Thoracic aorta (tissue), 2 donors: ENCODE measurements at places on chromosomes 2 and 18.

- no peak overlapping the region for H3K4me3 ChIP-seq
- H3K36me3 ChIP-seq: no peaks in the 10 kb centered on the region
- no peak for DNase-seq
- no peaks in the 10 kb centered on the region for H3K4me1 ChIP-seq
These were observed 201.2 kb downstream of the CBLN2 start for GRCh38 chr18:72342933-72343332.

DNA sequence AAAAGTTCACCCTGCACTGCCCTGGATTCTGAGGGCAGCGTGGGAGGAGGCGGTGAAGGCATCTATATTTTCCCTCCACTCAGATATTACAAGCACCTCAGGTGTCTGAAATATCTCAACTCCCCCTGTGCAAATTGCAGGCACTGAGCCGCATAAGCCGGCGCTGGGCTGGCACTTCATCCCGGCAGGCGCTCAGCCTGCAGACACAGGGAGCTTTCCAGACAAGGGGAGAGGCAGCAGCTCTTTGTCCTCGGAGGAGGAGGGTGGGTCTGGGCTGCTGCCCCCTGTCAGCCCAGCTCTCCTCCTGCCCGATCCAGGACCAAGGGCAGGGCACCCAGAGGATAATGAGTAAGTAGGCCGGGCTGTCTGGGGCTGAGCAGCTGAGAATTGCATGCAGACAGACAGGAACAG, 189.3 kb upstream of the MYT1L start:
- H3K36me3 ChIP-seq: no peaks in the 10 kb centered on the region
- H3K27me3 ChIP-seq: no peaks in the 10 kb centered on the region
- DNase-seq: no peak
- no peak overlapping the region for H3K27ac ChIP-seq
- H3K4me3 ChIP-seq: no peak overlapping the region
- no peaks in the 10 kb centered on the region for H3K4me1 ChIP-seq

- DNase-seq: no peak
- no peaks in the 10 kb centered on the region for H3K4me1 ChIP-seq
- no peak overlapping the region for H3K4me3 ChIP-seq
- no peaks in the 10 kb centered on the region for H3K27me3 ChIP-seq
- no peak overlapping the region for H3K27ac ChIP-seq
These were observed 697.4 kb upstream of the NXPH2 start for GRCh38 chr2:139477618-139478017.

GRCh38 chr18:32770054-32770665, 2.7 kb downstream of the KLHL14 start:
- H3K36me3 ChIP-seq: no peaks in the 10 kb centered on the region
- peaks cover 25% of the 10 kb centered on the region for H3K4me1 ChIP-seq
- peak overlapping the region; percentile 67 for H3K4me3 ChIP-seq
- no peak for DNase-seq

GRCh38 chr2:235512699-235513053, 18.8 kb downstream of the AGAP1 start:
- no peak for DNase-seq
- H3K27ac ChIP-seq: no peak overlapping the region
- no peak overlapping the region for H3K4me3 ChIP-seq
- no peaks in the 10 kb centered on the region for H3K27me3 ChIP-seq
- H3K4me1 ChIP-seq: peaks cover 4% of the 10 kb centered on the region

DNA sequence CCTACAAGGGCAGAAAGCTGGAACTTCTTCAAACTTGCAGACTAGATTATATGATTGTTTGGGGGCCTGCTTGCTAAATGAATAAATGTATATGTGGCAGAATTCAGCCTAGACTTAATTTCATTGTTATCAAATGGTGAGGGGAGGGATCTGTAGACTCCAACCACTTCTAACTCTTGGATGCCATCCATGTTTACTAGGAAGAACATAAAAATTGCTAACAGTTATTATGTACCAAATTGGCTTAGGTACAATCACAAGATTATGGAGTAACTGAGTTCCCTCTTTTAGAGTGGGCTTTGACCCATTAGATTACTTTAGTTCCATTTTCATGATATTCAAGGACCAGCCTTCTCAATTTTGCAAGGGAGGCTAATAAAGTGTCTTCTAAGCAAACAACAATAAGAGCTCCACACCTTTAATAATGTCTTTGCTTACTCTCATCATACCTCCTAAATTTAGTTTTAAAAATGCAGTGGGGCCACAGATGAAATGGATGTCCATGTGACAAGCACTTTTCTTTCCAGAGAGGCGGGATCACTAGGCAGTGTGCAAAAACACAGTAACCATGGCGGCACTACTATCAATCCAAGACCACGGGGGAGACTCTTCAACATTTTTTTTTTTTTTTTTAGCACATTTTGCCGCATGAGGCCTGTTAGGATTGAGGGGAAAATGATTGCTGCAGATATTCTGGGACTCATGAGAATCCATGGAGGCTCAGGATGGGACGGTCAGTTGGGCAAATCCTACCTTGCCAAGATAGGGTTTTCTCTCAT, 217.6 kb upstream of the SPRED2 start:
- no peaks in the 10 kb centered on the region for H3K4me1 ChIP-seq
- H3K4me3 ChIP-seq: no peak overlapping the region
- H3K36me3 ChIP-seq: no peaks in the 10 kb centered on the region
- H3K27me3 ChIP-seq: no peaks in the 10 kb centered on the region
- no peak for DNase-seq

DNA sequence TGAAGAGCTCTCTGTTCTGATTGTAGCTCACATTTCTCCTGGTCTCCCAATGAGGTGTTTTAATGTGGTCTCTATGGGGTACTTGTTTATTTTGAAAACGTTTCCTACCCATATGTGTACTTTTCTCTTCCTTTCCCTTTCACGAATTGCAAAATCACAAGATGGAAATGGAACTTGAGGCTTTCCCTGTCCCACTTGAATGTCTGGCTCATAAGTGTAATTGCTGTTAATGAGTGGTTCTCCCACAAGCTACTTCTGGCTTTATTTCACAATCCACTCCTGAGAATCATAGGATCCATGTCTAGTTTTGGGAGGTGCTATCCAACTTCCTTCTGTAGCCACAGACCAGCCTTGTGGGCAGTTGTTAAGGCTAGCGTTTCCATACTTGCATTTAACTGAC, 81.1 kb upstream of the CAVIN2 start:
- no peaks in the 10 kb centered on the region for H3K27me3 ChIP-seq
- no peak for DNase-seq
- H3K36me3 ChIP-seq: no peaks in the 10 kb centered on the region
- H3K4me1 ChIP-seq: peaks cover 15% of the 10 kb centered on the region

- H3K27me3 ChIP-seq: no peaks in the 10 kb centered on the region
- no peak overlapping the region for H3K27ac ChIP-seq
- no peak overlapping the region for H3K4me3 ChIP-seq
- no peak for DNase-seq
These were observed 40.0 kb upstream of the FRZB start for GRCh38 chr2:182906454-182906853.

DNA sequence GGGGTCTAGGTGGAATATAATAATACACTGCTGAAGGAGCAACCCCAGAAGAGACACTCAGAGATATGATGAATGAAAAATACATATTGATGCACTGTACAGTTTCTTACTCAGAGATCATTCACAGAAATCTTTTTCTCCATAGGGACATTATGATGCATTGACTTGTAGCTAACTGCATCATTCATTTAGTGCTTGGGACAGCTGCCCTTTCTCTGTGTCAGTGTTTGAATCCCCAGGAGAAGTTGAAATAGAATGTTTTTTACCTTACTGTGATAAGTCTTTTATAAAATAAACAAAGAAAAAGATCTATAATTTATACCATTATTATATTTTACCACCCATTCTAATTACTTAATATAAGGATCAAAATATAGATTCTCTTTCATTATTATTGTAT, 91.7 kb upstream of the DSEL start:
- no peak overlapping the region for H3K27ac ChIP-seq
- DNase-seq: no peak
- peaks cover 22% of the 10 kb centered on the region for H3K4me1 ChIP-seq
- no peak overlapping the region for H3K4me3 ChIP-seq
- no peaks in the 10 kb centered on the region for H3K36me3 ChIP-seq
- H3K27me3 ChIP-seq: no peaks in the 10 kb centered on the region

GRCh38 chr2:121489284-121489683, 41.4 kb upstream of the RNU4ATAC start:
- no peak overlapping the region for H3K27ac ChIP-seq
- peaks cover 5% of the 10 kb centered on the region for H3K4me1 ChIP-seq
- no peak overlapping the region for H3K4me3 ChIP-seq
- H3K36me3 ChIP-seq: no peaks in the 10 kb centered on the region
- DNase-seq: no peak

- H3K27me3 ChIP-seq: no peaks in the 10 kb centered on the region
- no peak overlapping the region for H3K27ac ChIP-seq
- no peaks in the 10 kb centered on the region for H3K4me1 ChIP-seq
These were observed 729.3 kb downstream of the DPP10 start for GRCh38 chr2:115171751-115172150.

DNA sequence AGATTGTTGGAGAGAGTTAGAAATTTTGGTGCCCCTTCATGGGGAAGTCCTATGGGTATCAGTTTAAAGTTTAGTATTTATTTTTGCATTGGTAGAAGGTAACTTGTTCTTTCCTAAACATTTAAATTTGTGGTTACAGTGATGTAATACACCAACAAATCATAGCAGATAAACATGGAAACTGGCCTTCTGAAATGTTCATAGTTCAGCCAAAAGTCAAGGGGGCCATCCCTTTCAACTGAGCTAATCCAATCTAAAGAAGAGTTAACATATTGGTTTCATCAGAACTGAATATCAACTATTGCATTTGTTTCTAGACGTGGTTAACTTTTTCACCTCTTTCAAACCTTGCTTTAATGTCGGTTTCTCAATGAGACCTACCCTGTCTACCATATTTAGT, 46.3 kb downstream of the PPP1R1C start:
- DNase-seq: no peak
- no peaks in the 10 kb centered on the region for H3K27me3 ChIP-seq
- no peaks in the 10 kb centered on the region for H3K4me1 ChIP-seq
- no peak overlapping the region for H3K4me3 ChIP-seq
